ENCODE measurements at places on chromosomes 16 and 17.

GRCh38 chr16:8229011-8229520 is 361.2 kb downstream of the TMEM114 start:
- no peak for DNase-seq

- no peak for DNase-seq
Observed at GRCh38 chr16:88568710-88569613, 1.2 kb upstream of the ZC3H18 start.

- no peak for DNase-seq
Observed at GRCh38 chr16:17205279-17206211, 265.2 kb downstream of the XYLT1 start.

- DNase-seq = no peak
Observed at GRCh38 chr17:9905902-9906301, 831 bp upstream of the RCVRN start.

GRCh38 chr16:84514295-84514873 is 9.9 kb upstream of the MEAK7 start:
- DNase-seq = no peak

- no peak for DNase-seq
Observed at GRCh38 chr16:87754535-87754934, 11.3 kb downstream of the KLHDC4 start.

DNA sequence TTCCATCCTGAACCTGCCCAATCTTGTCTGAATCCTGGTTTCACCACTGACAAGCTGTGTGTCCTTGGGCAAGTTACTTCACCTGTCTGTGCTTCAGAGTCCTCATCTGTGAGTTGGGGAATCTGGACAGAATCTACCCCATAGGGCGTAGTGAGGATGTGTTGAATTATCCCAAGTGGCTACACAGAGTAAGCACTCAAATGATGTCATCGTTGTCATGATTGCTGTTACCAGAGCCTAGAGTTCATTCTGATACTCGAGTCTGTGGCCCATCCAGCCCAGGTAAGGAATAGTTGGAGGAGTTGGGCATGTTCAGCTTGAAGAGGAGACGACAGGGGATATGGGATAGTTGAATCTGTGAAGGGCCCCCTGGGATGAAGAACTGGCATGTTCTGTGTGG is 45.9 kb downstream of the MAPT start:
- no peak for DNase-seq

DNA sequence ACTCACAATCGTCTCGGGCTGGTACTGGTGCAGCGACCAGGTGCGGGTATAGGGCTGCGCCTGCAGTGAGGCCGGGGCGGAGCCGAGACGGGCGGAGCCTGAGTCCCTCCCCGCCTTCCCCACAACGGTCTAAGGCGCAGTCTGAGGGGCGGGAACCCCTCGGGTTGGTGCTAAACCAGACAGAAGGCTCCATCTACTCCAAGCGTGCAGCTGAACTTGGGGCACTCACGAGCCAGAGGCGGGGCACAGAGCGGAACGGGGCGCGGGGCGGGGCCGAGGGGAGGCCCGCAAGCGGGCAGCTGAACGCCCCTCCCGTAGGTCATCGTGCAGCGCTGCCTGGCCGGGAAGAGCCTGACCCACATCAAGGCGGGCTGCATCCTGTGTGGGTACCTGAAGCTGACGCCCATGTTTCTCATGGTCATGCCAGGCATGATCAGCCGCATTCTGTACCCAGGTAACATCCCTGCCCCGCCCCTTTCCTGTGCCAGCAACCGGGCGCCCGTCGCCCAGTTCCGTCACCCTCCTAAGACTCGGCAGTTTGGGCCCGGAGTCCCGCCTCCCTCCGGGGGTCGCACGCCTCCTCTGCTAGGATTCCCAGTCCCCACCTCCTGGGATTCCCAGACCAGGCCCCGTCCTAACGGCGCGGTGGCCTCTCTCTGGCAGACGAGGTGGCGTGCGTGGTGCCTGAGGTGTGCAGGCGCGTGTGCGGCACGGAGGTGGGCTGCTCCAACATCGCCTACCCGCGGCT is 5.0 kb downstream of the SLC5A2 start:
- DNase-seq = no peak

DNA sequence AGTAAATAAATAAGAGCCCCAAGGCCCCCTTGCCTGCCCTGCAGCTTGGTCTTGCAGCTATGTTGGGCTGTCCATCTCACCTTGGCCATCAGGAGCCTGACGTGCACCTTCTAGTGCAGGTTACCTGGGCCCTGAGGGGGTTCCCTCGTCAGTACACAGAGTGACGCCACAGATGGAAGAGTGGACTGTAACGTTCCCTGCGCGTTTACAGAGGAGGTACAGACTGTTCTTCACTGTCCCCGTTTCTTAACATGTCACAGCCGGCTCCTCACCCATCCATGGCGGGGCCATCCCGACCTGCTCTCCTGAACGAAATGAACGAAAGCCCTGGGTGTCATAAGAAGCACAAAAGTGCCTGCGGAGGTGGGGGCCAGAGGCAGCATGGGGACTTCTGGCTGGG is 15.9 kb upstream of the FASN start:
- no peak for DNase-seq

GRCh38 chr16:65572156-65572555 is 450.3 kb upstream of the CDH11 start:
- DNase-seq = no peak

- no peak for DNase-seq
Observed at GRCh38 chr16:4322121-4323052, 6.5 kb downstream of the GLIS2 start.

DNA sequence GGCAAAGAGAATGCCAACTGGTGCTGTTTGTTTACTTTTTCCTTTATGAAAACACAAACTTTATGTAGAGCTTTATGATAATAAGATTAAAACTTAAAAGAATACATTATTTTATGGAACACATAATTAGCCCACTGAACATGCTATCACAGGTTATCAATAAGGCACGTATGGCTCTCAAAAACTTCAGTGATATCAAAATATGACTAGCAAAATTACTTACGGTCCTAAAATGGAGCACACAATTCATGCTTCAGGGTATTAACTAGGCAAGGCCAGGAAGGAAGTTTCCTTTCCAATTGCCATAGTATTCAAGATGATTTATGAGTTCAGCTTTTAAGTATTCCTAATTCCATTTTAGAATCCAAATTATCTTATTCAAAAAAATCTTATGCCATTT is 3.6 kb downstream of the RNF43 start:
- no peak for DNase-seq
